Activated CD8-positive, alpha-beta memory T cell treated with anti-CD3 and anti-CD28 coated beads, Interleukin-2, amount 50 U/mL, for 4 hours (primary cell): ENCODE measurements at places on chromosomes 5 and 9.

DNA sequence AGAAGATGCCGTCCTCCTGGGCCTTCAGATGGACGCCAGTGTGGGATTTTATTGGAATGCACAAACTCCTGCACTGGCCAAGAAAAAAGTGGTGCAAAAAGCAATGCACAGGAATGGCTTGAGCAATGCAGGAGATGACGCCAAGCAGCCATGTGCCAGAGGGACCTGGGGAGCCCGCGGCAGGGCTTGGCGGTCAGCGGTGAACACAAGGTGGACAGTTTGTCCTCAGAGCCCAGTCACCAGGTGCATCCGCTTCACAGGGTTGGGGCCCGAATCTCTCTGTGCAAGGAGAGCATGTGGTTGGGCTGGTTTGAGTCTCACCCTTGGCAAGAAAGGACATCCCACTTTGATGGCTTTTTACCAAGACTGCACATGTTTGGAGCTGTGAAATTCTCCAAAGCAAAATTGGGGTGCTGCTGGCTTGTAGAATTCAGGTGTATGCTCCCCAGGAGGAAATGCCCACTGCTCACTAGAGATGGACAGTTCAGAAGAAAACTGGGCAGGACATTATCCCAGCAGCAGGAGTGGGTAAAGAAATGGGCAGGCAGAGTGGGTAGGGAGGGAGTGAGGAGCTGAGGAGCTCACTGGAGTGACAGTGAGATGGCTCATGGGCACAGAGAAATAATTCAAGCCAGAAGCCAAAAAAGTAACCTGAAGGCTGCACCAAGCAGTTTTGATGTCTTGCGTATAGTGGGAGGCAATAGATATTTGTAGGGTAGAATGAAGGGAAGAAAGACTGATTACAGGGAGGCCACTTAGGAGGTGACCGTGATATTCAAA lies 463.9 kb downstream of the MTRR start:
- DNase-seq = no peak

DNA sequence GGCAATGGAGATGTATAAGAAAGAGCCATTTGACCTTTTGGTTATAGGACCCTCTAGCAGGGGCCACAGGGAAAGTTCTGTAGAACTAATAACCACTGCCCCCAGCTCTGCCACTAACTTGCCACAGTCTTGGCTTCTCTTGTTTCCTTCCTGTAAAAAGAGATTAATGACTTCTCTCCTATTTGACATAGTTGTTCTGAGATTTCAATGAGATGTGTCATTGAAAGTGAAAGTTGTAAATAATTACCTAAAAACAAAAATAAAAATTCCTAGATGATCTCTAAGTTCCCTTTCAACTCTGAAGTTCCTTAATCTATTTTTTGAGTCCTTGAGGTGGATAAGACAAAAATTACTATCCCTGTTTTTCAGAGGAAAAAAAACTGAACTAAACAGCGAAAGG lies 1.4 kb upstream of the KIF12 start:
- no peak for DNase-seq

- DNase-seq = no peak
Measured at GRCh38 chr9:22332202-22332601, 114.4 kb upstream of the DMRTA1 start.

DNA sequence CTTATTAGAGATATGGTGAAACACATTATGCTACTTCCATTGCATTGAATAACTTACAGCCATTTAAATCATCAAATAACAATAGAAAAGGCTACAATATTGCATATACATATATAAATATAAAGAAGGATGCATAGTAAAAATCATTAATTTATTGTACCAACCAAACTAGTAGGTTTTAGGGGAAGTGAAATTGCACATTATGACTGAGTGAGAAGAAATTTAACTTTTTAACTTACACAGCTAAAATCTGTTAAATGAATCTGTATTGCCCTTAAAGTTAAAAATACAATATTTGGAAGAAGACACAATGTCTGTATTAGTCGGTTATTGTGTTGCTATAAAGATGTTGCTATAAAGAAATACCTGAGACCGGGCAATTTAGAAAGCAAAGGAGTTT lies 2073.7 kb upstream of the ACO1 start:
- DNase-seq = no peak

- DNase-seq = no peak
Measured at GRCh38 chr9:105150991-105151685, 93.3 kb upstream of the SLC44A1 start.
